ENCODE measurements at places on chromosomes 1 and 21.

GRCh38 chr1:204142032-204142974 lies 9.5 kb downstream of the ETNK2 start:
- no peak for DNase-seq

- no peak for DNase-seq
Observed at GRCh38 chr1:81053826-81054225, 746.9 kb upstream of the ADGRL2 start.

DNA sequence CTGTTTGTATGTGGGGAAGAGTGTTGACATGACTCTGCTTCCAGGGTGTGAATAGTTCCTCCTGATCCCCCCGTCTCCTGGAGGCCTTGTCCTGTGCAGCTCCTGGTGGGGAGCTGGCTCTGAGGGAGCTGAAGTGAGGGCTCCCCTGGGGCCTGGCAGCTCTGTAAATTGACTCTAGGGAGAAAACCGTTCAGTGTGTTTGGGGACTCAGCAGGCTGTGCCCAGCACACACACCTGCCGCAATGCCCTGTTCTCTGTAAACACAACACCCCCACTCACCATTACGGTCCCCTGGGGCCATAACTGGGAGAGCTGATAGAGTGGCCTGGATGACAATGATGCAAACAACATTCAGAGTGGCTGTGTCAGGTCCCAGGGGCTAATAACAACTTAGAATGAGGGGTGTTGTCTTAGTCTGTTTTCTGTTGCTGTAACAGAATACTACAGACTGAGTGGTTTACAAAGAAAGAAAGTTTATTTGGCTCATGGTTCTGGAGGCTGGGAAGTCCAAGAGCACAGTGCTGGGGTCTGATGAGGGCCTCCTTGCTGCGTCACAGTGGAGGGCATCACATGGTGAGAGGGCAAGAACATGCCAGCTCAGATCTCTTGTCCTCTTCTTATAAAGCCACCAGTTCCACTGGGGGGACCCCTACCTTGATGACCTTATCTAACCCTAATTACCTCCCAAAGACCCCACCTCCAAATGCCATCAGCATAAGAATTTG lies 15.3 kb downstream of the ADORA1 start:
- DNase-seq, result no peak

DNA sequence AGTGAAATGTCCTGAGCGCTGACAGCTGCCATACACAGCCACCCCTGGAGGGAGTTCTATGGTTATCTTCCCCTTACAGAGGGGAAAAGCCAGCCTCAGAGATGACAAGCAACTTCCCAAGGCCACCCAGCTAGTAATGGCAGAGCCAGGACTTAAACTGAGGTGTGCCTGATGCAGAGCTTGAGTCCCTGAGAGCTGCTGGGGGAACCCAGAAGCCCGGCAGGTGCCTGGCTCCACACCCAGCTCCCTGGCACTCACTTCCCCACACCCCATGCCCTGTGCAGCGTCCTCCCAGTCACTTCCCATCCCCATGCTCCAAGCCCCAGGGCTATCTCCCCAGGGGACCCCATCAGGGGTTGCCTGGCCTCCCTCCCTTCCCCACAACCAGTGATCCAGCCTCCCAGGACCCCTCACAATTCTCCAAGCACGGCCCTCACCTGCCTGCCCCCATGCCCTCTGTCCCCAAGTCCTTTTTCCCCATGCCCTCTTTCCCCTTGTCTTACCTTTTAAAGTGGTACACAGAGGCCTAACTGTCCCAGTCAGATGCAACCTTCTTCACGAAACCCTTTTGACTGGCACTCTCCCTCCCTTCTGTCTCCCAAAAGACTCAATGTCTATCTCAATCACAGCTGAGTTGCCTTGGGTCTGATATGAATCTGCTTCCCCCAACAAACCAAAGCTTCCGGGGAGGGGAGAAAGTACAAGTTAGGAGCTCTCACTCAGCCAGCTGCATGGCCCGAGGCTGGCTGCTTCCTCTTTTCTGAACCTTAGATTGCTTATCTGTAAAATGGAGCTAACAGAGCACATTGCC lies 39.8 kb upstream of the LRP8 start:
- DNase-seq, result no peak

GRCh38 chr1:66311628-66312027 lies 222.3 kb upstream of the SGIP1 start:
- DNase-seq, result no peak

DNA sequence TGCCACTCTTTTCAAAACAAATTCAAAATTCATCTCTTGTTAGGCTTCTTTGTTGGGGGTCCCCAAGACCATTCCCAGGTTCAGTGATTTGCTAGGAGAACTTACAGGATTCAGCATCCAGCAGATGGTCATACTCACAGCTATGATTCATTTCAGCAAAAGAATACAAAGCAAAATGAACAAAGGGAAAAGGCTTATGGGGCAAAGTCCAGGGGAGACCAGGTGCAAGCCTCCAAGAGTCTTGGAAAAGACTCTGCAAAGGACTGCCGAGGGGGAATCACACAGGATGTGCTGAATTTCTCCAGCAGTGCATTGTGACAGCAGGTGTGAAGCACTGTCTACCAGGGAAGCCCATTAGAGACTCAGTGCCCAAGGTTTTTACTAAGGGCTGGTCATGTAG lies 7.3 kb downstream of the TRAF5 start:
- no peak for DNase-seq

DNA sequence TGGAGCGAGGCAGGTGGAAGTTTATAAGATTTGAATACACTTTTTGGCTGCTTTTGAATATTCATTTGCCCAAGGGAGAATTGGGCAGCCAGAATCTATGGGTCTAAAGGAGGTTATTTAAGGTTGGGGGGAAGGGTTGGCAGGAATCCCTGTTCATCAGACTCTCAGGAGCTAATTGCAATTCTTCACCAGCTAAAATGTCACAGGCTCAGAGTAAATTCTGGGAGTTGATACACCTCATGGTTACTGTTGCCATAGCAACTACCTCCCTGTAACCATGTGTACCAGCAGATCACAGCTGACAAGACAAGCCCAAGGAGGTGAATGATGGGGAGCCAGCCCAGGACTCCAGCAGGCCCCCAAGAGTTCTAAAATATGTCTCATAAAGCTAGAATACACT lies 75.5 kb downstream of the CAMK2N1 start:
- no peak for DNase-seq

DNA sequence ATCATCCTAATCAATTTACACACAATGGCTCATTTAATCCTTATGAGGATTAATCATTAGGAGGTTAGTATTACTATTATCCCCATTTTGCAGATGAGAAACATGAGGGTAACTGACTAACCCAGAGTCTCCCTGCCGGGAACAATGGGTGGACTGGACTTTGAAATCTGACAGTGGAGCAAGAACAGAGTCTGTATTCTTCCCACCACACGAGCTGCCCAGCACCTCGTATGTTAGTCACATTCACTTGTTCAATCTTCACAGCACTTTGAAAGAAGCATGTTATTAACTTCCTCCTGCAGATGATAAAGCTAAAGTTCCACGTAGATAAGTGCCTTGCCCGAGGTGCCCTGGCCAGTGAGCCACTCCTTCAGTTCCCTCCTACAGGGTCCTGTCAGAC lies 12.4 kb downstream of the C8B start:
- DNase-seq, result no peak

- no peak for DNase-seq
Observed at GRCh38 chr1:168235548-168235885, 9.7 kb downstream of the SFT2D2 start.

DNA sequence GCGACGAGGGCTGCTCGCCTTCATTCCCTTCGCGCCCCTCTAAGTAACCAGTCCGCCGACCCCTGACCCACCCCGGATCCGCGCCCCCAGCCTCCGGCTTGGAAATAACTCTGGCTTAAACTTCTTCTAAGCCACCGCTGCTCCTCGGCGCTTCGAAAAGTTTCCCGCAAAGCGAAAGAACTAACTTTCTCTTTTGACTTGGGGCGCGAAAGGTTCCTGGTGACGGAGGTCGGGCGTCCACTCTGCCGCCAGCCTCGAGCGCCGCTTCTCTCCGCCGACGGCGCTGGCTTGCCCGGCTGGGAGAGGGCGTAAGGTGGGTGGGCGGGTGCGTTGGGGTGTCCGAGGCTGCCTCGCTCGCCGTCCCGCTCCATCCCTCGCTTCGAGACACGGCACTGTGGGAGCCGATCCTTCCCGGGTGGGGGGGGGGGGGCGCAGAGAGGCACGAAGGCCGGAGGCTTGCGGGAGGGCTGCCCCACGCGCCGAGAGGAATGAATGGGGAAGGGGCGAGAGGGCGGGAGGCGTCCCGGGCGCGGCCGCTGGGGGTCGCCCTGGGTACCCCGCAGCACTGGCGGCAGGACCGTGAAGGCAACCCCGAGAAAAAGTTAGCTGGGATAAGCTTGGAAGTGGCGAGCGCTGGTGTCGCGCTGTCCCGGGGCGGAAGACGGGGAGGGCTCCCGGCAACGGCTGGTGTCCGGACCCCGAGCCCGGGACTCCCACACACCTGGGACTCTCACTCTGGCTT lies 569 bp downstream of the ATF3 start:
- DNase-seq, result no peak

GRCh38 chr1:85621430-85621829 lies 40.9 kb downstream of the CCN1 start:
- DNase-seq, result no peak

DNA sequence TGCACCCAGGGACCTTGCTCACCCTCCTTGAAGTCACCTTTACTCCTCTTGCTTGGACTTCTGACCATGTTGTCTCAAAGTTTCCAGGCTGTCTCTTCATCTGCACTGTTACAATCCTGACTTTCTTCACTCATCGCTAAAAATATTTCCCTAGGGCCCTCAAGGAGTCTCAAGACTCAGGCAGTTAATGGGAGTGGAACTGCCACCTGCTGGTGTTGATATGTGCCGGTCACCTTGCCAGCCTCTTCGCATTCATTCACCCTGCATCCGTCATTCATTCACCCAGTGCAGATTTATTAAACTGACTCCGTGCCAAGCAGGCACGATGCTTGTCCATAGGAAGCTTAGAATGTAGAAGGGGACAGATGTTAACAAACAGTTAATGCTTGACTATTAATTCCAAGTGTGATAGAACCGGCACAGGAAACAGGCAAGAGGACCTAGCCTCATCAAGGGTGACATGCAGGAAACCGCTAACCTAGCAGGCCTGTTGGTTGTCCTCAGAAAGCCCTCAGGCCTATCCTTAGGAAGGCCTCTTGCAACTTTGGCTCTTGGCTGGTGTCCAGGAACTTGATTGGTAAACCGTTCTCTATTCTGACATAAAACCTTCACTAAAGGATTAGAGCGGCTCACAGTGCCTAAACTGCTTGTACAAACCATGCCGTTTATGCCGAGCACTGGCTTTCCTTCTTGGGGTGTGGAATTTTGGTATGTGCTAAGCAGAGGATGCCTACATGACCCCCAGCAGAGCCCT lies 342.2 kb downstream of the CAMTA1 start:
- no peak for DNase-seq

DNA sequence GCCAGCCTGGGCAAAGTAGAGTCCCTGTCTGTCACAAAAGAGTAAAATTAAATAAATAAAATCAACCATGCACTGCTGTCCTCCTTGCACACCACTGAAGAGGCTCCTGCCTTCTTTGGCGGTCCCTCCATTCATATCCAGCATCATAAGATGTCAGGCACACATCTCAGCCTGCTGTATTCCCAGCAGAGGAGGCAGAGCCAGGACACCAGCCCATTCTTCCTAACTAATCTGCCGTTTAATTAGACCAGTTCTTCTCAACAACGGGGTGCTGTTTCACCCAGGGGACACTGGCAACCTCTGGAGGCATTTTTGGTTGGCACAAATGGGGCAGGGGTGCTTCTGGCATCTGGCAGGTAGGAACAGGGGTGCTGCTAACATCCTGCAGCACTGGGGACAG lies 119.7 kb downstream of the ETS2 start:
- no peak for DNase-seq

DNA sequence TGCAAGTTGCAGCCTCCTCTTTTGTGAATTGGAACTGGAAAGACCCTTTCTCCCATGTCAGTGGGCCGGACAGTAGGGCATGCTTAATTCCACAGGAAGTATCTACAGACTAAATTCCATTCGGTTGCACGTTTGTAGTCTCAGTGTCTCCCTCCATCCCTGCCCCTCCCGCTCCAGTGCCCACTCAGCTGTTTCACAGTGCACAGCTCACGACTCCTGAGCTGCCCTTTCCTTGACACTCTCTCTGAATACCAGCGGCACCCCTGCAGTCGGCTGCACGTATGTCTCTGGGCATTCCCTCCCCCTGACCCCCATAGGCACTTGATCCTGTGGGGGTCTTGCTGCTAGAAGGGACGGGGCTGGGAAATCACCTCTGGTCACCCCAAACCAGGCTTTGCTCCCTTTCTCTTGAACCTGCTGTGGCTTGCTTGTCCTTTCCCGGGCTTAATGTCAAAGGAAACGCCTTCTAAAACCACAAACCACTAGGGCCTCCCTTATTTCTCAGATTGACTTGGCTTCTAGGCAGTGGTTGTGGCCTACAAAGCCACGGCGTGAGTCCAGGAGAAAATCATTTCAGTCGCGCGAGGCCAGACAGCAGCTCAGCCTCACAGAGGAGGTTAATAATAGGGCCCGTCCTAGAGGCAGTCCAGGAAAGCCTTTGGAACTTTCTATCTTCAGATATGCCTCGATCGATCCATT lies 365.3 kb upstream of the PROX1 start:
- DNase-seq, result no peak

- DNase-seq, result no peak
Observed at GRCh38 chr1:24210195-24210627, 23.1 kb upstream of the IFNLR1 start.

GRCh38 chr21:40923407-40923806 lies 76.4 kb upstream of the DSCAM start:
- no peak for DNase-seq

- no peak for DNase-seq
Observed at GRCh38 chr1:87673748-87674147, 345.1 kb downstream of the LMO4 start.

GRCh38 chr1:210483821-210484220 lies 155.1 kb downstream of the HHAT start:
- no peak for DNase-seq

GRCh38 chr1:95408507-95409136 lies 174.6 kb downstream of the RWDD3 start:
- no peak for DNase-seq

DNA sequence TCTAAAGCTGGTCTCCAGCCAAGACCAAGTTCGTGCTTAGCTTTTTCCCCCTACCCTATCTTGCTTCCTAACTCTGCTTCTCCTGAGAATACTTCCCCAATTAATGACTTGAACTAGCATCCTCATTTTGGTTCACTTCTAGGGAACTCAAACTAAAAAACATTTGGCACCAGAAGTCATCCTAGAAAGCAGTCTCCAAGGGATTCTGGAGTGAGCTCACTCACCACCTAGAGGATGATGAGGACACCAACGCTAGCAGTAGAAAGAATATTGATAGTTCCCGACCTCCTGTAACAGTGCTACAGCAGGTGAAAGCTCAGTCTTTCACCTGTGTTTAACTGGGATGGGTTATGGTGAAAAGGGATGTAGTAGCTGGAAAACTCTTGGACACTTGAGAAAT lies 4.7 kb upstream of the PSMB2 start:
- DNase-seq, result no peak

Data from anterior cingulate cortex (tissue), 58 donors.